LoVo (cell line): ENCODE measurements at places on chromosomes 7 and 10.

DNA sequence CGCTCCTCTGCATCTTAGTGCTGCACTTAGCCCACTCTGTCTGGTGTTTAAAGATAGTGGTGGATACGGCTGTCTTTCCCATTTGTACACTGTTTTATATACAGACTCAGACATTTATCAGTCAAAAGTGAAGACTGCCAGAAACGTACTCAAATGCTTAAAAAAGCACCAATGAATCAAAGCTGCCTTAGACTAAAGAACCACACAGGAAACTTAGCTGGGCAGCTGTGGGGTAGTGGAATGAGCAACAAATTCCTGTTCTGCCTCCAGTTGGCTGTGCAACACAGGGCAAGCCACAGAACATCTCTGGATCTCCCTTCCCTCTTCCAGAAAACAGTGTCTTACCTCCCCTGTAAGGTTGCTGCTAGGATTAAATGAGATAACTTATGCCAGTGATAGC lies 76.0 kb downstream of the ATXN7L1 start:
- no peak for DNase-seq

DNA sequence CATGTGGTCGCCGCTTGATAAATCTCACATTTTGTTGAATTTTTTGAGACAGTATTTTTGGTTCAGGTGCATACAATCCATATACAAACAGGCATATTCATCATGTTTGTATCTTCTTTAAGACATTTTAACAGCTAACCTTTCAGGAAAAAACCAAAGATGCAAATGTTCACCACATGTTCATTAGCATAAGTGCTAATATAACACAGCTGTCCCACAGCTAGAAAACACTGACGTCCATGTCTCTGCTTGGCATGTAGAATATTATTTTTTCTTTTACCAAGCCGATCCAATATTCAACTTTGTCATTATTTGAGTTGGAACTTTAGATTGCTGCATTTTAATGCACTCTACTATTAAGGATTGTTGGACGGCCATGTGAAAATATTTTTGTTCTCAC lies 31.2 kb downstream of the BMPER start:
- no peak for DNase-seq

DNA sequence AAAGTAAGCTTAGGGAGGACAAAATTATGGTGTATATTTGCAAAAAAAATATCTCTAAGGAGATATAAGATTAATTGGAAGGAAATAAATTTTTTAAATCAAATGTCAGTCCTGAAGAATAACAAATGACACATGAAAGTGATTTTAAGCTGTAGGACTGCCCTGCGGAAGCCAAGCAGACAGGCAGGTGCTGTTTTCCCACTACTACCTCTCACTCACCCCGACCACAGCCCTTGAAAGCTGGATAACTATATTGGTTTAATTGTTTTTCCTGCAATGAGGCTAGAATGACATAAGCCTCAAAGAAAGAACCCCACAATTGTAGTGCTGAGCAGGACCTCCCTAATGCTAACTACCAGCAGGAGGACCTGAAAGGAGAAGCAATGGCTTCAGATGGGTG lies 68.6 kb upstream of the VIPR2 start:
- DNase-seq: no peak

DNA sequence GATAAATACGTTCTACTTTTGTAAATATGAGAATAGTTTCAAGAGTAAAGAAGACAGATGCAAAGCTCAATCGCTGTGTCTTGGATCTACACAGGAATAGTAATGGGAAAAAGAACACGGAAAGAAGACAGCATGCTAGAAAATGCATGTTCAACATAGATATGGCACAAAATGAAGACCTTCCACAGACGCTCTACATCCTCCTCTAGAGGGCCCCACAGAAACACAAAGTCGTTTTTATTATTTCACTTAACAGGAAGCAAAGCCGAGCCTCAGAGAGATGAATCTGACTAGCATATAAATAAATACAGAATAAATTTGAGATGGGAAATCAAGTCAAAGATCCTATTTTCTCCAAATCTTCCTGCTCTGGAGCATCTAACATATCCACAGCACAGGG lies 292.6 kb downstream of the PARD3 start:
- no peak for DNase-seq

DNA sequence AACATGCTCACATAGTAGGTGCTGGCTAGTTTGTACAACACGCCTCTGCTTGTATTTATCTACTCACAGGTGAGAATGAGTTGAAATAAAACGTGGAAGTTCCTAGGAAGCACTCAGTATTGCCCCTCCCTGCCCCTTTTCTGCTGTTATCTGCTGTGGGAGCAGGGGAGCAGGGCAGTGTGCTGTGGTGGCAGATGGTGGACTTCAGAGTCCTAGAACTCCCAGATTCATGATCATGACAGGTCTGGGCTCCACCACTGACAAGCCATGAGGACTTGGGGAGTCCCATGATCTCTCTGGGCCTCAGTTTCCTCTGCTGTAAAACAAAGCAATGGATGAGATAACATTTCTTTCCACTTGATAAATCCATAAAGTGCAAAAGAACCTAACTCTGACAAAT lies 11.6 kb upstream of the PRKCQ start:
- DNase-seq: no peak

DNA sequence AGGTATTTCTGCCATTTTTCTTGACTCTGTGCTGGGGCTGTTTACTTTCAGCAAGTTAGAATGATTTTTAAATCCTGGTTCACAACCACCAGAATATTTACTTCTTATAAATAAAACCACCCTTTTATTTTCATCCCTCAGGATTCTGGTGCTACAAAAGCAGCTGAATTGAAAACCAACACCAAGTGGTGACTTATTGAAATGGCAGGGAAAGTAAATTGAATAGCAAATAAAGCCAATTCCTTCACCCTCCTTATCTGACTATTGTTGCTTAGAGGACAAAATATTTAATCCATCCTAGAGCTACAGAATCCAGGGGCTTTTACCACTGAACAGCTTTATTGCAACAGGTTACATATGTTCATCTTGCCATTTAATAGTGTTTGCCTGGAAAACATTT lies 828.6 kb upstream of the GHITM start:
- DNase-seq: no peak

GRCh38 chr7:4174016-4174415 lies 508.1 kb upstream of the FOXK1 start:
- DNase-seq: no peak

GRCh38 chr7:297611-298374 lies 7.8 kb downstream of the FOXL3 start:
- no peak for DNase-seq

GRCh38 chr10:6416892-6417512 lies 163.1 kb downstream of the PRKCQ start:
- peak; percentile 38 for DNase-seq

DNA sequence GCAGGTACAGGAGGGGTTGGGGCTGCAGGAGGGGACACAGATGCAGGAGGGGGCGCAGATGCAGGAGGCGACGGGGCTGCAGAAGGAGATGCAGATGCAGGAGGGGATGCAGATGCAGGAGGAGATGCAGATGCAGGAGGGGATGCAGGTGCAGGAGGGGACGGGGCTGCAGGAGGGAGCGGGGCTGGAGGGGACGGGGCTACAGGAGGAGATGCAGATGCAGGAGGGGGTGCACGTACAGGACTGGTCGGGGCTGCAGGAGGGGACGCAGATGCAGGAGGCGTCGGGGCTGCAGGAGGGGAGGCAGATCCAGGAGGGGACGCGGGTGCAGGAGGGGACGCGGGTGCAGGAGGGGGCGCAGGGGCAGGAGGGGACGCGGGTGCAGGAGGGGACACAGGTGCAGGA lies 66.5 kb downstream of the VWA2 start:
- no peak for DNase-seq

GRCh38 chr7:107858280-107858679 lies 32.7 kb upstream of the DLD start:
- no peak for DNase-seq

- no peak for DNase-seq
Observed at GRCh38 chr10:73910764-73911552, at the start of gene PLAU. PLAU (plus strand) TSS chr10:73911132; CDS start chr10:73911556, 424 bp downstream.

- DNase-seq: no peak
Observed at GRCh38 chr10:124906551-124907001, 35.3 kb upstream of the ZRANB1 start.

DNA sequence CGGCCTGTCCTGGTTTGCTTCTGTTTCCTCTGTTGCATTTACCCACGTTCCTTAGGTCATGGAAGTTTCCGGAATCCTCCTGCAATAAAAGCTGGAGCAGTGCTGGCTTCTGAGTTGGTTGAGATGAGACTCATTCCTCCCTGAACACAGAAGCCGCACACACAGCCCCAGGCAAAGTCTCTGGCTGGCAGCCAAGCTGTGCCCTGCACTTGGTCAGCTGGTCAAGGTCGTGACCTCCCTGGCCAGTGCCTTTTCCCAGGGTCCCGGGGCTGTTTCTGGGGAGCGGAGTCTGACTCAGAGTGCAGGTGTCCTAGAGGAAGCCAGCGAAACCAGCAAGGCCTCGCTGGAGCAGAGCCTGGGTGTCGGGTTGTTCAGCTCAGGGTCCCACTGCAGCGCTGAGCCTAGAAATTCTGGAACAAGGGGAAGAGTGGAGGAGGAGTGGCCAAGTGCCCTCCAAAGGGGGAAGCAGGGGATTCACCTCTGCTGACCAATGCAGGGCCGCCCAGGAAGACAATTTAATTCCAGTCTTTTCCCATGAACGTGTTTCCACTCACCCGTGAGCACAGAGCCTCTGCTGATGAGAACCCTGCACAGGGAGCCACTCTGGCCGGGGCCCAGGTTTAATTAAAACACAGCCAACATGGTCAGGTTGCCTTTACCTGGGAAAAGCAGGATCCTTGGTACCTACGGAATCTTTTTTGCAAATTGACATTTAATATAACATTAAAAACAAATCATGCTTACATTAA lies 245.5 kb upstream of the PPP2R2D start:
- DNase-seq: no peak

- no peak for DNase-seq
Observed at GRCh38 chr7:81267508-81267907, 348.7 kb upstream of the SEMA3C start.

- DNase-seq: peak; percentile 9
Observed at GRCh38 chr10:79608505-79609375, 2.0 kb upstream of the SFTPA1 start.

DNA sequence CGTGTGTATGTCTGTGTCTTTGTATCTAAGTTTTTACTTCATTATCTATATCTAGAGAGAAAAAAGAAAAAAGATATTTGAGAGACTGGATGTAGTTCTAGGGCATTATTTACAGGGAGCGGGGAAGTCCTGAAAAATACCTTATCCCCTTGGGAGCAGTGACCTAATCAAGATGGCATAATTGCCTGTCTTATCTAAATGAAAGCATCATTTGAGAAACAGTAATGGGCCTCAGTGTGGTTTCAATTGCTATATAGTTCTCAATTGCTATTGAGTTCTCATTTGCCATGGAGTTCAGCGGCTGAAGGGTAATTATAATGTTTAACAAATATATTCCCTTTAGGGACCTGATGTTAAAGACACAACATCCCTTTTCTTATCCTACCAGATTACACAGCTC lies 216.5 kb downstream of the PLXNA4 start:
- DNase-seq: no peak

DNA sequence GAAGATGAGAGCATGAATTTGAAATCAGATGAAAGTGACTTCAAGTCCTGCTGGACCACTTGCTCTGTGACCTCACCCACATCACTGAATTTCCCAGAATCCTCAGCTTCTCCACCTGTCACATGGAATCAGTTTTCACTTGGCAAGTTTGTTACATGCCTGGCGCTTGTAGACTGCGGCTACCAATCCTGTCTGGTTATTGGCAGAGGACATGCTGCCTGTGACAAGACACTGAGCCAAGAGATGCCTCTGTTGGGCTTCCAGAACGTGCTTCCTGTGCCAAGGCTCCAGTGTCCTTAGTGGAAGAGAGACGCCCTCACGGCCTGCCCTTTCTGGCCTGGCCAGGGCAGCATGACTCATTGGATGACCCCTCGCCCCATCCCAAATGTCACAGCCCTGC lies 4.4 kb upstream of the MYL10 start:
- no peak for DNase-seq

- no peak for DNase-seq
Observed at GRCh38 chr10:130713135-130713534, 576.9 kb downstream of the GLRX3 start.

- DNase-seq: no peak
Observed at GRCh38 chr10:131537281-131537680, 225.8 kb upstream of the TCERG1L start.

DNA sequence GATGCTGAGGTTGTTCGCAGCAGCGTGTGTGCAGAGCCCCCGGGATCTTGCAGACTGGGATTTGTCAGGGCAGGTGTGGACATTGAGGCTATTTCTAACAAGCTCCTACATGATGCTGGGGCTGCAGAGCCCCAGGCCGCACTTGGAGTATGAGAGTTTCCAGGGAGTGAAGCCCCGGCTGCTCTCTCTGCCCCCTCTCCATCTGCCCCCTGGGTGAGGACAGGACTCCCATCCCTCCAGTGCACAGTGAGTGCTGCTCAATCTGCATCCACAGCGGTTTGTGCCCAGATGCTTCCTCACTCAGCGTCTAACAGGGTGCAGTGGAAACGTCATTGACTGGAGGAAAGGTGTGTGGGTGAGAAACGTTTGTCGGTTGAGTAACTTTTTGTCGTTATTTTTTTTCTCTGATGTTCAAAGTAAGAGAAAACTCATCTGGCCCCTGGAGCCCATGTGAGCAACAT lies 25.3 kb downstream of the IL2RA start:
- DNase-seq: no peak

DNA sequence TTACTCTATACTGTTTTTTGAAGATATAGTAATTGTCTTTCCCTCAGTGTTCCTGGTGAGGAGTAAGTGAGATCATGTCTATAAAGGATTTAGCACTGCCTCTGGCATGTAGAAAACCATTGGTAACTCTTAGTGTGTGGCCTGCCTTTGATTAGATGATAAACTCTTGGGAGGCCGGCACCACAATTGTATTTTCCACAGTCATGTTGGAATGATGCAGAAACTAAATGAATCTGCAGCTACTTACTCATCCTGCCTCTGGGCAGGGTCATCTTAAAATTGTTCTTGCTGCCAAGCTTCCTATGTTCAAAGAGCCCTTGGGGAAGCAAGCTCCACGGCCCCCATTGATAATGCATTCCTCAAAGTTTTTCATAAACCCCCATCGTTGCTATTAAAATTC lies 204.6 kb downstream of the ANKRD7 start:
- no peak for DNase-seq

- no peak for DNase-seq
Observed at GRCh38 chr7:132547821-132548220, 28.4 kb downstream of the PLXNA4 start.

DNA sequence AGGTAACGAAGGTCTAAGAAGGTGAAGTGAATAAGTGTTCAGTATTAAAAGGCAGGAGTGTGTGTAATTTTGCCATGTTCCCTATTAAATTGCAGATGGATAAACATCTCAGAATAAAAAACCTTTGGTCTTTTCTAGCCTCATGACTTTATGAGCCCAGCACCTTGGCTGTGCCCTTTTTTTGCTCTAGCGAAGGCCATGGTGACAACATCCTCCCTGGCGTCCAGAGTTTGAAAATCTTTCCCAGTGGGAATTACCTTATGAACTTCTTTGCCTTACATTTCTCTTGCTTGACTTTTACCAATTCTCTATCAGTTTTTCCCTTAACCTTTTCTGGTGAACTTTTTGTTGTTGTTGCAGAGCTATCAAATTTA lies 368.2 kb upstream of the BMPER start:
- DNase-seq: no peak

GRCh38 chr7:106376026-106376799 lies 91.4 kb upstream of the NAMPT start:
- no peak for DNase-seq

GRCh38 chr10:89419548-89419947 lies 5.2 kb downstream of the IFIT5 start:
- DNase-seq: no peak

GRCh38 chr7:30223896-30224295 lies 60.5 kb upstream of the ZNRF2 start:
- no peak for DNase-seq
